ENCODE measurements at places on chromosomes 13 and 19.

GRCh38 chr13:100958831-100959230 is 284.2 kb upstream of the TMTC4 start:
- DNase-seq = no peak

DNA sequence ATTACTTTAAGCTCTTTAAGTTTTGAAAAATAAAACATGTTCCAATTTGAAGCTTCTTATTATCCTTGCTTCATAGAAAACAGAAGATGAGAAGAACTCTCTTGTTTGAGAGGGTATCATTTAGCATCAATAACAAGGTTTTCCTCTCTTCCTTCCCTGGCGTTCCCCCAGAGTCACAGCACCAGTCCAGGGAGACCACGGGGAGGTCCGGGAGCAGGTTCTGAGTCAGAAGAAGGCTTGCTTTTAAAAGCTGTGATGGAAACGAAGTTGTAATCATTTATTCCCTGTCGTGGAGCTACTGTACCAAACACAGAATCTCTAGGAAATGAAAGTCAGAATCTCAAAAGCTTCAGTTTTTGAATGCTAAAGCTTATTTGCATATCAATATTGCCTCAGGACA is 174.0 kb upstream of the LSM14A start:
- no peak for DNase-seq

GRCh38 chr13:30105381-30105780 is 202.0 kb downstream of the KATNAL1 start:
- DNase-seq = no peak

DNA sequence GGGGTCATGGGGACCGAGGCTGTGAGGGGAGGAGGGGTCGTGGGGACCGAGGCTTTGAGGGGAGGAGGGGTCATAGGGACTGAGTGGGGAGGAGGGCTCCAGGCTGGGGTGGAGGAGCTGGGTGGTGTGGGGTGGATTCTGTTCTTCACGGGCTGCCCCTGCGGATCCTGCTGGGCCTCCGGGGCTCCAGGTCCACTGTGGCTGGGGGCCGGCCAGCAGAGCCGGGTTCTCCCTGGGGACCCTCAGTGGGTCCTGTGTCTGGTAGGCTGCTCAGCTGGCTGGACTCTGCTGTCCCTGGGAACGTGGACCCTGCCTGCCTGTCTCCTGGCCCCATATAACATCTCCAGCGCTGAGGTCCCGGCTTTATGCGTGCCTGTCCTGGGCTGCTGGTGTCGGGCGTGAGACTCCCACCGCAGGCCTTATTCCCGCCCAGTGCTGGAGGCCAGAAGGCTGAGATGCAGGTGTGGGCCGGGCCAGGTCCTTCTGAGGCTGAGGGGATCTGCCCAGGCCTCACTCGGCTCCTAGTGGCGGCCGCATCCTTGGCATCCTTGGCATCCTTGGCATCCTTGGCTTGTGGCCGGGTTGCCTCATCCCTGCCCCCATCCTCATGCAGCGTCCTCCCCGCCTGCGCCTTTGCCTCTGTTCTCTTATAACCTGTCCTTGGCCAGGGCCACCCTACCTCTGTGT is 19.8 kb upstream of the GNA15 start:
- DNase-seq = no peak

DNA sequence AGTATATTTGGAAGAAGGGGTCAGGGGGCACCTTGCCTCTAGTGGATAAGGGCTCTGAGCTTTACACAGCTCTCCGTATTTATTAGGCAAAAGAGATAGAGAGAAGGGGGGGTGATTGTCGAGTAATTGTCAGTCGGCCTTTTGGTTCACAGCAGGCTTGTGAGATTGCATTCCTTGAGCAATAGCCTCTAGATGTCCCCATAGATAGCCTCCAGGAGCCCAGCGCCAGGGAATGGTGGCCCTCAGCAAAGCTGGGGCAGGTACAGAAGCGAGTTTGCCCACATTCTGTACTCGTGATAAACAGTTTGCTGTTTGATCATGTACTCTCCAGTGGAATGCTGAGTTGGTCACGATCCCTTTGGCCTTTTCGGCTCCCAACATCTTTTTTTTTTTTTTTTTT is 4.6 kb downstream of the ZNF613 start:
- DNase-seq = no peak

DNA sequence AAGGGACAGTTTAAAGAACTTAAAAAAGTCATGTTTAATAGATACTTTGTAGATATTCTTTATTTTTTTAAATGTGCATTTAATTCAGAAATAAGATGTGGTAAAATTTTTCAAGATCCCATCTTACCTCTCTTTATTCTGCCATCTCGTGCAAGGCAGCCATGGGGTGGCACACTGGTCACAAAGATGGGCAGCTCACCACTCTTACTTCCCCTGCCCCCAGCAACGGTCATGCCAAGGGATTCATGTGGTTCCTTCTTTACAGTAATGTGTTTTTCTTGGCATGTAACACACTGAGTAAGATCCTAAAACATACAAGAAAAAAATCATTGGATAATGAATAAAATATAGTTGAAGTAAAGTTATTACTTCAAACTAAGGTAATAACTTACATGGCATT is 64.2 kb downstream of the LNX2 start:
- DNase-seq = no peak

DNA sequence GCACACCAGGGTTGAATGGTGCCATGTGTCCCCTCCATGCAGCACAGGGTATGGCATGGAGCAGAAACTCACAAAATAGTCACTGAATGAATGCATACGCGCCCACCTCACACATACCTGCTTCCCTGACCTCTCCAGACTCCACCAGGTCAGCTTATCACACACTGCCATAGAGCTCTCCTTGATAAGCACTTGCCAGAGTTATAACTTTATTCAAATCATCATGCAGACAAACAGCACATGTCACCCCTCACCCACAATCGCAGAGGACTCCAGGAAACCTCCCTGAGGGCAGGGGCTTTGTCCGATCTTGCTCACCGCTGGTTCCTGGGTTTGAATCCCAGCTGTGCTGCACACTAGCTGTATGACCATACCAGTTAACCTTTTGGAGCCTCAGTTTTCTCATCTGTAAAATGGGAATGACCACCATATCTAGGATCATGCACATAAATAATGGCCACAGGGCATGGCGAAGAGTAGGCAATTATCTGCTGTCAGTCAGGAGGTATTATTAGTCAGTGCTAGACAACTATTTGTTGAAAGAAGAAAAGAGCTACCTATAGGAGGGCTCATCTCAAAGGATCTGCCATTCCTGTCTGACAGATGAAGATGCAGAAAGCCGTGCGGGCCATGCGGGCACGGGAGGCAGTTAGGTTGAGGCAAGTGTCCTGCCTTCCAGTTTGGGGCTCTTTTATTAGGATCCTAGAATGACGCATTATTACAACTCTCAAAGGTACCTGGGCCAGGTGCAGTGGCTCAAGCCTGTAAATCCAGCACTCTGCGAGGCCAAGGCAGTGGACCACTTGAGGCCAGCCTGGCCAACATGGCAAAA is 14.0 kb downstream of the XRCC1 start:
- DNase-seq = no peak

DNA sequence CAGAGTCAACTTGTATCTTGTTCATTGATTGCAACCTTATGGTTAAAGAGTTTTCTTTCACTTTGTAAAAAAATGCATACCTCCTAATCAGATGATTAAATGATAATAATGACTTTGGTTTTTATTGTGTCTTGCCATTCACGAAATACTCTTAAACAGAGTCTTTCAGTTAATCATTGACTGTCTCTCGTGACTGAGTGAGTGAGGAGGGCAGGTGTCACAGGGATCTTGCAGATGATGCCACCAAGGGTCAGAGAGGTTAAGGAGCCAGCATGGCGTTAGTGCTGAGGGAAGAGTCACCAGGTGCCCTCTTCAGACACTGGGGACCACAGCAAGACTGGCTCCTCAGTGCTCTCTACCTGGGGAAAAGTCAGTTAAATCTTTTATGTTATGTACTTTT is 8.0 kb downstream of the GPATCH1 start:
- DNase-seq = no peak

- DNase-seq = no peak
Observed at GRCh38 chr13:26051231-26051656, 572 bp downstream of the SHISA2 start.

DNA sequence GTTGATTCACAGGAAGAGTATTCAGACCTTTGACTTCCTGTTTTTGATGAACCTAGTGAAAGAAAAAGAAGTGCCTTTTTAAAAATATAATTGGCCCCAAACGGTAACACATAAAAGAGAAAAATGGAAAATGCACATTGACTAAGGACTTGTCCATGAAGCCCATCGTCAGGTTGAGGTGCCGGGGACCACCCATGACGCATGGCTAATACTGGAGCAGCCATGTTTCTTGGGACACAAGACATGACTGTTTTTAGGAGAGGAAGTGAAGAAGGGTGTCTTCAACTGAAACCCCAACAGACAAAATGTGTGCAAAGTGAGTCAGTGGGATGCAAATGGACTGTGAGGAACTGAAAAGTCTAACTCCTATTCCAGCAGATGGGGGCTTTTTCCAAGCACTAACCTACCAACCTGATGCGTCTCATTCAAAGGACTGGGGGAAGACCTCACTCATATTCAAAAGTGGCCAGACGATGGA is 459.4 kb downstream of the FOXO1 start:
- DNase-seq = no peak

DNA sequence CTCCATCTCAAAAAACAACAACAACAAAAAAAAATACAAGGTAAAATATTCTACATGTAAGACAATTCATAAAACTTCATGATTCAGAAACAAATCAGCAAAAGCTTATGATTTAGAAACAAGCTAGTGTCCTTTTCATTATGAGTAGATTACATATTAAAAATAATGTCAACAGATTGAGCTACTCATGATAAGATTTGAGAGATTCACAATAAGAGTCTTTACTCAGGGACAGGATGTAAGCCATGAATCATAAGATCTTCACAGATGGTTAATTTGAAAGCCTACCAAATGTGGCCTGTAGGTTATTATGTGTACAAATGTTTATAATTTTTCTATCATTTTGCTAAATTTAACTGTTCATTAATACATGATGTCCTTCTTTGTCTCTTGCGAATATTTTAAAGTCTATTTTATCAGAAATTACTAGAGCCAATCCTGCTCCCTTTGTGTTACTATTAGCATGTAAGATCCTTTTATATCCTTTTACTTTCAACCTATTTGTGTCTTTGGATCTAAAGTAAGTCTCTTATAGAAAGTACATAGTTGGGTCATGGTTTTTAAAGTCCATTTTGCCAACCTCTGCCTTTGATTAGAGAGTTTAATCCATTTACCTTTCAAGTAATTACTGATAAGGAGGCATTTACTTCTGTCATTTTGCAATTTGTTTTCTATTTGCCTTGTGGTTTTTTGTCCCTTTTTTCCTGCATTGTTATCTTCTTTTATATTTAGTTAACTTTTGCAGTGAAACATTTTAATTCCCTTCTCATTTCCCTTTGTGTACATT is 68.3 kb upstream of the RXFP2 start:
- no peak for DNase-seq

DNA sequence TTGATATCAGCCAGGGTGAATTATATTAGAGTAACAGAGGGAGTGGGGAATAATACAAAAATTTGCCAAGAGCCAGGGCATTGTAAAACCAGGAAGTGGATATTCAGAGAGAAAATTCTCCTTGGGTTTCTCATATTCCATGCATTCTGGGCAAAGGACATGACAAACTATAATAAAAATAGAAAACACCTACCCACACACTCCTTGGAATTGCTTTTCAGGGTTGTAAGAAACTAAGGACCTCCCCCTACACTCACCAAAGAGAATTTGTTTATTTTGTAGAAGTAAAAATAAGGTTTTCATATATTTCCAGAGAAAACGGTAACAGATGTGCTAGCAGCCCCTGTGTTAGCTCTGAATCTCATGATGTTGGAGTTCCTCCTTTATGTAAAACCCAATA is 649.6 kb downstream of the SLITRK1 start:
- DNase-seq = no peak

- no peak for DNase-seq
Observed at GRCh38 chr13:23889615-23890607, 711 bp upstream of the MIPEP start.

GRCh38 chr19:4401769-4402170 is 670 bp upstream of the CHAF1A start:
- no peak for DNase-seq

Data from GM19239 (cell line).